ENCODE measurements at places on chromosomes 3 and 15. TPM values are rescaled to one million over a fixed set of nuclear protein-coding genes. Genes with fewer than 3 reads are reported as not detected.

C3orf85 gene
- polyA plus RNA-seq, result 19.6 TPM

CPLX3 gene
- 0.07 TPM for polyA plus RNA-seq

C3orf20 gene
- 0.35 TPM for polyA plus RNA-seq

C3orf22 gene
- polyA plus RNA-seq, result 0.14 TPM

RETNLB gene
- not detected for polyA plus RNA-seq

OR5H14 gene
- polyA plus RNA-seq, result not detected

TMEM158 gene
- polyA plus RNA-seq, result 6.3 TPM

CYP8B1 gene
- polyA plus RNA-seq, result 1.2 TPM

TRAT1 gene
- not detected for polyA plus RNA-seq

PLA2G4D gene
- 0.08 TPM for polyA plus RNA-seq

PRR20G gene
- polyA plus RNA-seq, result not detected

POPDC2 gene
- 6.0 TPM for polyA plus RNA-seq

MED12L gene
- polyA plus RNA-seq, result 1.6 TPM

CMTM8 gene
- 9.9 TPM for polyA plus RNA-seq

MCF2L2 gene
- polyA plus RNA-seq, result 0.61 TPM

FBXL2 gene
- polyA plus RNA-seq, result 33.3 TPM

Data from left renal cortex interstitium (tissue), 4 donors.